ENCODE measurements at places on chromosomes 2 and 18.

- DNase-seq, result no peak
Measured at GRCh38 chr2:177573120-177573519, 180.5 kb downstream of the AGPS start.

- no peak for DNase-seq
Measured at GRCh38 chr2:38474021-38474456, 97.0 kb upstream of the ATL2 start.

GRCh38 chr2:236570081-236570868 is 650 bp downstream of the ACKR3 start:
- no peak for DNase-seq

GRCh38 chr18:4224031-4224704 is 230.9 kb downstream of the DLGAP1 start:
- DNase-seq, result no peak

DNA sequence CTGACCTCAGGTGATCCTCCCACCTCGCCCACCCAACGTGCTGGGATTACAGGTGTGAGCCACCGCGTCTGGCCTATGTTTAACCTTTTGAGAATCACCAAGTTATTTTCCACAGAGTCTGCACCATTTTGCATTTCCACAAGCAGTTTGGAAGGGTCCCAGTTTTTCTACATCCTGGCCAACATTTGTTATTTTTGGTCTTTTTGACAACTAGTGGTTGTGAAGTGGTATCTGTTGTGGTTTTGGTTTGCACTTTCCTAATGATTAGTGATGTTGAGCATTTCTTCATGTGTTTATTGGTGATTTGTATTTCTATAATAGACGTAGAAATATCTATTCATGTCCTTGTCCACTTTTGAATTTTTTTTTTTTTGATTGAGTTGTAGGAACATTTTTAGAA is 67.9 kb downstream of the BIRC6 start:
- no peak for DNase-seq

DNA sequence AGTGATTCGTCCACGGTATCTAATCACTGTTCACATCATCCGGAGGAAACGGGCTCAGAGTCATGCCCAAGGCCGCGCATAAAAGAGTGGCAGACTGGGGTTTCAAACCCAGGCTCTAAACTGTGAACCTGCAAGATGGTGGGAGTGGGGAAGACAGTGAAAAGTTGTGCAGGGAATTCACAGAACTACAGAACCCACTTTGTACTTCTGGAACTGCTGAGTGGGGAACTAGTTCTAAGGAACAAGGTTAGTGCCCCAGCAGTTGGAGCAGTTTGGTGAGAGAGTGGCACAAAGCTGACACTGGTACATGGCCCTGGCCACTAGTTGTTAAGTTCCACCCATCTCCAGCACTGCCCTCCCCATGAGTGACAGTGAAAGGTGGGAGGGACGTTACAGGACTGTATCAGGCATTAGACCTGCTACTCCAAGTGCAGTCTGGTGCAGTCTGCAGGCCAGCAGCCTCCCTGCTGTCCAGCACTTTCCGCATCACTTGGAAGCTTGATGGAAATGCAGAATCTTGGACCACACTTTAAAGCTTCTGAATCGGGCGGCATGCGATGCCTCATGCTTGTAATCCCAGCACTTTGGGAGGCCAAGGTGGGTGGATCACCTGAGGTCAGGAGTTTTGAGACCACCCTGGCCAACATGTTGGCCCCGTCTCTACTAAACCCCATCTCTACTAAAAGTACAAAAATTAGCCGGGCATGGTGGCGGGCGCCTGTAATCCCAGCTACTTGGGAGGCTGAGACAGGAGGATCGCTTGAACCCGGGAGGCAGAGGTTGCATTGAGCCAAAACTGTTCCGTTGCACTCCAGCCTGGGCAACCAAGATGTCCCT is 47.3 kb downstream of the C2orf42 start:
- DNase-seq, result peak; percentile 74

GRCh38 chr2:68663371-68664156 is 20.2 kb downstream of the PROKR1 start:
- no peak for DNase-seq

- DNase-seq, result no peak
Measured at GRCh38 chr2:125070726-125071505, 1045.8 kb downstream of the CNTNAP5 start.

DNA sequence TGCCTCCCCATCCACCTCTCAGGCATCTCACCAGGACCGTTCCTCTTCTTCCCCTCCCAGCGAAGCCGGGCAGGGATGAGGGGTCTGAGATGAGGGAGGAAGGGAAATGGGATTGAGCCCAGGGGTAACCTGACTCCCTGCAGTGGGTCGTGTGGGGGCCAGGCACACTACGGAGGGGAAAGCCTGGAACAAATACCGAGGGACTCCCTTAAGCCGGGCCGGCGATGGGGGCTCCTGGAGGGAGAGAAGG is 250 bp upstream of the SPEG start:
- DNase-seq, result no peak

DNA sequence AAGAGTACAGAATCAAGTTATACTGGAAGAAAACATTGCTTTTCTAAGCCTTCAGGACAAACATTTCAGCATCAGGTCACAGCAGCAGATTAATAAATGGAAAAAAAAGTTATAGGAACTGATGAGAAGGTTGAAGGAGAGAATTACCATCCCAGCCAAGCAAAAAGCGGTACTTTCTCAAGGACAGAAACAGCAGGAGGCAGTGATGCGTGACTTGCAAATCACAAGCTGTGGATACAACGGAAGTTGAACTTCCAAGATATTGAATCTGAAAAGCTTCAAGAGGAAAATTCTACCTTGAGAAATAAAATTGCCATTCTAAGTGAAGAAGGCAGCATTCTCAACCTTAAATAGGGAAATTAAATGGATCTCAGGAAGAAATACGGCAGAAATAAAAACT is 18.5 kb upstream of the SERPINB12 start:
- DNase-seq, result no peak

DNA sequence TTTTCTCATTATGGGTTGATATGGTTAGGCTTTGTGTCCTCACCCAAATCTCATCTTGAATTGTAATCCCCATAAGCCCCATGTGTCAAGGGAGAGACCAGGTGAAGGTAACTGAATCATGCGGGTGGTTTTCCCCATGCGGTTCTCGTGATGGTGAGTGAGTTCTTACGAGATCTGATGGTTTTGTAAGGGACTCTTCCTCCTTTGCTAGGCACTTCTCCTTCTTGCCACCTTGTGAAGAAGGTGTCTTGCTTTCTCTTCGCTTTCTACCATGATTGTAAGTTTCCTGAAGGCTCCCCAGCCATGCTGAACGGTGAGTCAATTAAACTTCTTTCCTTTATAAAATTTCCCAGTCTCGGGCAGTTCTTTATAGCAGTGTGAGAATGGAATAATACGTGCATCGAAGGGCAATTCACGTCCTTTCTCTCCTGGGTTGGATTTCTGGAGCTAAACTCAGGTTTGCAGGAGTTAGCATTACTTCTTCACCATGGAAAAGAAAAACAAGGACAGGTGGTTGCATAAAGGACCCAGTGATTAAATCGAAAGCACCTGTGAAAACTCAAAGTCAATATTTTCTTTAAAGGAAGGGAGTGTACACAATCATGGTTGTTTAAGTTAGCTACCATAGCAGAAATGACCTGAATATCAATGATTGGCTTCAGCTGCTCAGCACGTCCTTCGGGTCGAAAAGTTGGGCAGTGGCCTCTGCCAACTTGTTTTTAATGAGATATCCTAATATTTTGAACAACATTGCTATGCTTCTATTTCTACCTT is 54.1 kb downstream of the CDC42EP3 start:
- no peak for DNase-seq

GRCh38 chr2:67717692-67718091 is 320.6 kb downstream of the ETAA1 start:
- no peak for DNase-seq

GRCh38 chr18:28831908-28832307 is 655.0 kb upstream of the CDH2 start:
- no peak for DNase-seq

DNA sequence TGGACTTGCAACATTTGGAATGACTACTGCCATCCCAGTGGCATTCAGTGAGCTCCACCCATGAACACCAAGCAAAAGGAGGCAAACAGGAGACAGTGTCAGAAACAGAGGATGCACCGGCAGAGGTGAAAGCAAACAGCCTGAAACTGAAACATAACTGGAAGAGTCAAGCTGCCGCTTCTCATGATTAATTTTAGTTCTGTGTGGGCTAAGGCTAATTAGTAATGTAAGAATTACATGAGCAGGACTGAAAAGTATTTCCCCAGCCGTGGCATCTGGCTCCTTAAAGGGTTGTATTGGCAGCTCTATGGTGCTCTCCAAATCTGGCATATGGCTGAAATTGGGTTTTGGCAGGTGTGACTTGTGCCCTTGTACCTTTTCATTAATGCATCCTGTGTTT is 1108.1 kb downstream of the TSN start:
- DNase-seq, result no peak

DNA sequence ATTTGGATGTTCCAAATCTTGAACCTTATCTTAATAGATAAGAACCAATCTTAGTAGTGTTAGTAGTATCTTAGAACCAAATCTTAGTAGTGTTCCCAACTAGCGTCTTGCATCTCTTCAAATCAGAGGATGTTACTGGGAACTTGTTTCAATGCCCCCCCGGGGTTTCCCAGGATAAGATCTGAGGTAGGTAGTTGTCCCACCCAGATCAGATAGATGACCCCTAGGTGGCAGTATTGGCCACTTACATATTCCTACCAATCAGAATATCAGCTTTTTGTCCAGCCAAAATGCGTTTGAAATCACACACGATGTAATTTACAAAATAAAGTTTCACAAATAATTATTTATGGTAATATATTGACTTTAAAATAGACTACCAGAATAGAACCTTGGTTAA is 314.8 kb downstream of the MBD2 start:
- no peak for DNase-seq

GRCh38 chr2:20171445-20171977 is 53.4 kb downstream of the SDC1 start:
- no peak for DNase-seq

DNA sequence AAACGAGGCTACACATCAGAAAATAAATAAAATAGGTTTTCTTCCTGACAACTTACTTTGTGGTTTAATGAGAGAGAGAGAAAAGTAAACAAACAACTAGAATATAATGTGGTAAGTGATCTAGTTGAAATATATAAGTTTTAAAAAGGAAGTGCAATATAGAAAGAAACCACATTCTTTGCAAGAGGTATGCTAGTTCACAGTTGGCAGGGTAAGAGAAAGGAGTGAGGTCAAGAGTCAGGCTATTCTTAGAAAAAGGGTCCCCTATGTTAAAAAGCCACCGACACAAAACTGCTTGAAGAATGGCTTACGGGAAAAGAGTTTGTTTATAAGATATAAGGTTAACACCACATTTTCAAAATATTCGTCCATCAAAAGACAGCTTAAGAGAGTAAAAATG is 462.1 kb downstream of the ERBB4 start:
- no peak for DNase-seq

DNA sequence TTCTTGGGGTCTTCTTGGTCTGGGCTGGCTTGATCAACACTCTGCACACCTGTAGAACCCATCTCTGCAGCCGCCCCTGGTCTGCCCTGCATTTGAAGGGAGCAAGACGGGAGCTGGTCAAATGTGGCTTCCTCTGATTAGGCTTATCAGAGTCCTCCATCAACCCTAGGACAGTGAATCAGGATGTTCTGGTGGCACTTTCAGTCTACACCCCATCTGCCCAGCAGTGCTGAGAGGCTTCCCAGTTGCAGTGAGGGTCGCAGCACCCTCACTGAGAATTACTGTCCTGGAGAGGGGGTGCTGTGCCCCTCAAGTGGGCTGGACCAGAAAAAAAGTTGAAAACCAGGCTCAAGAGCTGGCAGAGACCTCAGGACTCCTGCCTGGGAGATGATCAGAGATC is 152.9 kb downstream of the DYSF start:
- no peak for DNase-seq

DNA sequence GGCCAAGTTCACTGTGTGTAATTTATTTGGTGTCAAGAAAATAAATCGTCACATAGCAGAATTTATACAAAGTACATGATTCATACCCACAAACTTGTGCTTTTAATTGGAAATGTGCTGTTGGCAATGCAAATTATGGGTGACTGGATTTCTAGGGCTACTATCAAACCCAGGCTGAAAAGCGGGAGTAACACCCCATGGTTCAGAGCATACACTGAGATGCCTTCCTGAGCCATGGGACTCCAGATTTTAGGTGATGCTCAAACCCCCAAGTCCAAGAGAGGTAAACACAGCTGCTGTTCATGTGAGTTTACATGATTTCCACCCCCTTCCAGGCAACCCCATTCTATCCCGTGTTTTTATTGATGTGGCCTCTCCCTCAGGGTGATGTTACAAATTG is 565.9 kb upstream of the ID2 start:
- no peak for DNase-seq
